ENCODE measurements at places on chromosomes 5 and 9. TPM values are rescaled to one million over a fixed set of nuclear protein-coding genes. Genes with fewer than 3 reads are reported as not detected.
A peak's percentile ranks its signal among the peaks of the same experiment; 100 is the strongest.

Gene STOM
- total RNA-seq = 106 TPM

Gene LHX3
- 0.50 TPM for total RNA-seq

Gene IL3
- total RNA-seq = not detected

Gene CYLC2
- total RNA-seq = not detected

DNA sequence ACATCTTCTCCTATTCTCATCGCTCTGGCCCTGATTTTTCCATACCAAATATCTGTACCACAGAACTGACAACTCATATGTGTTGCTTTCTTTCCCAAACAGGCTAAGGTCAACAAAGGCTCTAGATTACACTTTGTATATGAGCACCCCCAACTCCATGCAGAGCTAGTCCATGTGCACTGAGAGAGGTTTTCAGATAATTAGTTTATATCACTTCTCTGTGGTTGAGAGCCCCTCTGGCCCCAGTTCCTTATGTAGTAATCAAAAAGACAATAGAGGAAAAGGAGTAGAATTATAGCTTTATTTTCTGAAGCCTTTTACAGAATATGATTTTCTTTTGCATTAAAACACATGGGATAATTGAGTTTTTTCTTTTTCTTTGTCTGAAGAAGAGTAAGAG, 120.0 kb downstream of the TRIO start:
- no peaks in the 10 kb centered on the region for H3K27me3 ChIP-seq
- DNase-seq = no peak
- H3K4me1 ChIP-seq = peaks cover 15% of the 10 kb centered on the region
- no peak overlapping the region for H3K27ac ChIP-seq
- no peak overlapping the region for H3K4me3 ChIP-seq

DNA sequence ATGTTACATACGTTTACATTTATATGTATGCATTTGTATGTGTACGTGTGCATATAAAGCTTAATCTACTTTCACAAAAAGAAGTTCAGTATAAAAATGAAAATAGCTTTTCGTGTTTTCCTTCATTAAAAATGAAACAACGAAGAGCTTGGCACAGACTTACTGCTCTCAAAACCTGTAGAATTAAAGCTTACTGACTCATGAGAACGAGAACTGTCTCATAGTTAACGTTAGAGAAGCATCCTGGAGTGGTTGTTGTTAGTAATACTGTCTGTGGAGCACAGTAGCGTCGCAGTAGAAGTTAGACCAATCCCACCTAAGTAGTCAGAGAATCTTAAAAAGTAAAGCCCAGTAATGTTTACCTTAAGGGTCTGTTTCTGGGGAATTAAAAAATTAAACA, 1.3 kb downstream of the MAT2B start:
- peak overlapping the region; percentile 97 for H3K27ac ChIP-seq
- H3K4me3 ChIP-seq = peak overlapping the region; percentile 61
- no peak for DNase-seq
- H3K4me1 ChIP-seq = peaks cover 13% of the 10 kb centered on the region

GRCh38 chr5:139912158-139912557, 116.5 kb downstream of the PSD2 start:
- H3K4me3 ChIP-seq = no peak overlapping the region
- no peak for DNase-seq
- peaks cover 16% of the 10 kb centered on the region for H3K4me1 ChIP-seq
- H3K36me3 ChIP-seq = no peaks in the 10 kb centered on the region

GRCh38 chr5:102762562-102763227, 7.6 kb downstream of the PAM start:
- no peak overlapping the region for H3K4me3 ChIP-seq
- no peak for DNase-seq
- no peaks in the 10 kb centered on the region for H3K27me3 ChIP-seq
- no peaks in the 10 kb centered on the region for H3K36me3 ChIP-seq
- no peak overlapping the region for H3K27ac ChIP-seq
- H3K4me1 ChIP-seq = no peaks in the 10 kb centered on the region

DNA sequence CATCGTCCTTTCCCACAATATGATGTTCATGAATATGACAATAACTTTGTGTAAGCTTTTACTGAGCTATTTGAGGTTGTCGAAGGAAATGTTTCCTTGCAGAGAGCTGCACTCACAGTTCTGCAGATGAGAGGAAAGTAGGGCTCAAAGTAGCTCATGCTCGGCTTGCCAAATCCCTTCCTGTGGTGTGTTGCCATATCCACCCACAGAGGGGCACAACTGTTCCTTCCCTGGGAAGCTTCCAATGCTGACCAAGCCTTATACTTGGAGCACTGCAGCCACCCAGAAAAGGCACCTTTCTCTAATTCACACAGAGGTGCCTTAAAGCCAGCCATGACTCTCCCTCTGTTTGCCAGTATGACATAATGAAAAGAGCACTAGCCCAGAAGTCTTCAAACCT, 390.3 kb downstream of the CAAP1 start:
- H3K4me1 ChIP-seq = no peaks in the 10 kb centered on the region
- no peak overlapping the region for H3K27ac ChIP-seq
- no peak for DNase-seq
- H3K4me3 ChIP-seq = no peak overlapping the region
- H3K36me3 ChIP-seq = no peaks in the 10 kb centered on the region
- H3K27me3 ChIP-seq = no peaks in the 10 kb centered on the region

- peak overlapping the region; percentile 72 for H3K4me3 ChIP-seq
- H3K4me1 ChIP-seq = peaks cover 3% of the 10 kb centered on the region
- peak; percentile 16 for DNase-seq
Observed at GRCh38 chr9:112332214-112332613, 1.2 kb downstream of the PTBP3 start.

- peaks cover 47% of the 10 kb centered on the region for H3K4me1 ChIP-seq
- no peak overlapping the region for H3K27ac ChIP-seq
- H3K27me3 ChIP-seq = no peaks in the 10 kb centered on the region
- no peak for DNase-seq
Observed at GRCh38 chr9:123471843-123472570, 116.0 kb downstream of the CRB2 start.

DNA sequence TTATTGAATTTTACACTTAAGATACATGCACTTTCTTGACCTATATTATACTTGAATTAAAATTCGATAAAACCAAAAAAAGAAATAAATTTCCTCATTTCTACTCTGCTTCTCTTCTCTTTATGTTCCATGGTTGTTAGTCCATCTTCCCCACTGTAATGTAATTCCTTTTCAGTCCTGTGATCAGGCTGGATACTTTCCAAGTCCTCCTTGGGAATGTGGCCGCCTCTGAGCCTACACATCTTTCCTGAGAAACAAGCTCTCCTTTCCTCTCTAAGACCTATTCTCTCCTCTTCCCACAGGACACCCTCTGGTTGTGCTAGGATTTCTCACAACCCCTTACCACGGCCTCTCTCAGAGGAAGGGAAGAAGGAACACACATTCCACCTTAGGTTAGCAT, 285.1 kb downstream of the DNAH5 start:
- no peak overlapping the region for H3K27ac ChIP-seq
- H3K27me3 ChIP-seq = no peaks in the 10 kb centered on the region
- H3K4me1 ChIP-seq = no peaks in the 10 kb centered on the region
- no peak for DNase-seq

DNA sequence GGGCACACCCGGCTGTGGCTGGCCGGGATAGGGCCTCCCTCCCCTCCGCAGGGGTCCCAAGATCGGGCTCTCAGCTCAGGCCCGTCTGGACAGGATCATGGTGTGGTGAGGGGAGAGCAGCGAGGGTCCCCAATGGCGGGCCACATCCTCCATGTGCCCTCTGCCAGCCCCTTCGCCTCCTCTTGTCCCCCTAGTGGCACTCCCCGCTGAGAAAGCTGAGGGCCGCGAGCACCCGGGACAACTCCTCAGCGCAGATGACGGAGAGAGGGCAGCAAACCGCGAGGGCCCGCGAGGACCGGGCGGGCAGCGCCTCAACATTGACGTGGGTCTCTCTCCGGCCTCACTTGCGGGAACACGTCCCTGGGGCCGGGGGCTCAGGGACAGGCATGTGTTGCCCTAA, 24.6 kb downstream of the NKD2 start:
- H3K4me1 ChIP-seq = peaks cover 26% of the 10 kb centered on the region
- no peak overlapping the region for H3K4me3 ChIP-seq
- no peak overlapping the region for H3K27ac ChIP-seq
- no peaks in the 10 kb centered on the region for H3K27me3 ChIP-seq

DNA sequence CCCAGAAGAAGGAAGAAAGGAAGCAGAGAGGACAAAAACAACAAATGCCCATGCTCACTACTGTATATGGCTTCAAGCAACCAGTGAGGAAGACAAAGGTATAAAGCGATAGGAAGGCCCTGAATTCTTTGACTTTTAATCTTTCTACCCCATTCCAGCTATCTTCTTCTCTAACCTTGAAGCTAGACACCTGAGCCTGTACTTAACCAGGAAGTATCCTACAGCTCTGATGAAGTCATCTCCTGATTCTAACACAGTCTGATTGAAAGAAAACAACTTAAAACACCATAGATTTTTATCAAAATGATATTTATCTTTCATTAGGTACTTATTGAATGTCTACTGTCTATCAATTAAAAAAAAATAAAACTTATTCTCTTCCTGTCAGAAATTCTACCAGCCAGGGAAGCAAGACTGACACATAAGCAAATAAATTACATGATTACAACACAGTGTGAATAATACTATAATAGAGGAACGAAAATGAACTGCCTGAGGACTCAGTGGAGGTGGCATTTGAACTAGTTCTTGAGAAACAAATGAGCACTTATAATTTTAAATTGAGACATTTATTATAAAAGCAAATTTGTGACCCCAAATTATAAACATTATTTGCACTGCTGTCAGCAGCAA, 123.3 kb upstream of the ELL2 start:
- H3K27me3 ChIP-seq = peaks cover 6% of the 10 kb centered on the region
- H3K36me3 ChIP-seq = no peaks in the 10 kb centered on the region
- DNase-seq = no peak
- H3K27ac ChIP-seq = no peak overlapping the region
- no peaks in the 10 kb centered on the region for H3K4me1 ChIP-seq
- no peak overlapping the region for H3K4me3 ChIP-seq

DNA sequence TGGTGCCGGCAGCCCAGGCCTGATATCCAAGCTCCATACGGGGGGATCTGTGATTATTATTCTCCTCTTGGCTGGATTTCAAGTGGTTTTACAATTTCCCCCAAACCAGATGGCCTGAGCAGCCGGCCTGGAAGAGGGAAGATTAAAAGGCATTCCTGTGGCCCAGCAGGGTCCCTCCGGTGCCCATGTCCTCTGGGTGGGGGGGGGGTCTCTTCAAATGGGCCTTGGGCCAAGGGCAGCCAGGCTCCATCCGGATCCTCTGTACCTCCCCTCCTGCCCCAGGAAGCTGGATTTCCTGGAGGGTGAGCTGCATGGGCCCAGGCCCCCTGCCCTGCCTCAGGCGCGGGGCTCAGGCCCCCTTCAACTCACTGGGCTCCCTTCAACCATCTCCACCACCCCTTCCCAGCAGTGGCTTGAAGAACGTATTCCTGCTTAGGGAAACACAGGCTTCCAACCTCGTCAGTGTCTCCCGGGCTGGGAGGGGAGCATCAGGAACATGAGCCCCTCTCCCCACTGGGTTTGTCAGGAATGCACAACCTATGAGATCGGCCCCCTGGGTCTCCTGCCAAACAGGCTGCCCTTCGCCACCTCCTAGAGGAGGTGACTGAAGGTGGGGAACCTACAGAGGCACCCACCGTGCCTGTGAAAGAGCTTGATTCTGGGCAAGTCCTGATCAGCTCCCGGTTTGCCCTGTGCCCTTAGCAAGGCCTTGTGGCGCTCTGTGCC, 62.9 kb upstream of the ORM1 start:
- peaks cover 2% of the 10 kb centered on the region for H3K27me3 ChIP-seq
- H3K36me3 ChIP-seq = peaks cover 20% of the 10 kb centered on the region
- DNase-seq = peak; percentile 89
- H3K4me1 ChIP-seq = peaks cover 26% of the 10 kb centered on the region
- no peak overlapping the region for H3K4me3 ChIP-seq

Data from spinal cord (tissue), 10 donors.